AG08396 (cell line): ENCODE measurements at places on chromosomes 3 and 15.

DNA sequence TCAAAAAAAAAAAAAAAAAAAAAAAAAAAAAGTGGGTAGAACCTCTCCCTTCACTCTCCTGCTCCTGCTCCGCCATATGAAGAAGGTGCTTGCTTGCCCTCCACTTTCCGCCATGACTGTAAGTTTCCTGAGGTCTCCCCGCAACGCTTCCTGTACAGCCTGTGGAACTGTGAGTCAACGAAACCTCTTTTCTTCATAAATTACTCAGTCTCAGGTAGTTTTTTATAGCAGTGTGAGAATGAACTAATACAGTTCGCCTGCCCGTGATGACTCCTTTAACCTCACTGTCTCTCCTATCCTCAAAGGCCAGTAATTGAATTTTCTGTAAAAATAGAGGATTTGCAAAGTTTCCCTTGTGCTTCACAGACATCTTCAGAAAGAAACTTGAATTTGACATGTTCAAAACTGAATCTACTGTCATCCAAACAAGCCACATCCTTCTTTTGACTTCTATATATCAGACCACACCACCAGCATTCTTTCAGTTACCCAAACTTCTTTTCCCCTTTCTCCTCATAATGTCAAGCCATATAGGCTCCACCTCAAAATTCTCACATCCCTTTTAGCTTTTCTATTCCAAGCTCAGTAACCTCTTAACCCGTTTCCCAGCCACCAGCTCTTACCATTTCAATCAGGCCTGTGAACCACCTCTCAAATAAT lies 44.3 kb downstream of the P2RY1 start:
- no peak for DNase-seq

- no peak for DNase-seq
Measured at GRCh38 chr3:184237211-184237610, 7.8 kb downstream of the VWA5B2 start.

- peak; percentile 57 for DNase-seq
Measured at GRCh38 chr3:152269056-152269830, 514 bp downstream of the MBNL1 start.

GRCh38 chr3:33067484-33067883 lies 29.5 kb downstream of the GLB1 start:
- peak; percentile 16 for DNase-seq

DNA sequence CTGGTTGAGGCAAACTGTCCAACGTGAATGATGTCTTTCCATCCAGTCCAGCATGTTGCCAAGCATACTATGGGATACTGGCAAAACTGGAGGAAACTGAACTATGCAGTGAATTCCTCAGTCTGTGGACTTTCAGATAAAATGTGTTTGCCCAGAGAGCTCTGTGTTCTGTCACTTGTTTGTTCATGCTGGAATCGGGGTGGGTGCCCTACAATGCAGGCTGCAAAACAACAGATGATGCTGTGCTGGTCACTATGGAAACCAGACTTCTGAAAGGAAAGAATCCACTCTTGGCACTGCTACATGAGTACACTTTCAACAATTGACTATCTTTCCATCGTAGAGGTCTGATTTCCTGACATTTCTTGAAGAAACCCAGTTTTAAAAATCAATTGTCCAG lies 272.5 kb upstream of the ARHGEF26 start:
- no peak for DNase-seq

DNA sequence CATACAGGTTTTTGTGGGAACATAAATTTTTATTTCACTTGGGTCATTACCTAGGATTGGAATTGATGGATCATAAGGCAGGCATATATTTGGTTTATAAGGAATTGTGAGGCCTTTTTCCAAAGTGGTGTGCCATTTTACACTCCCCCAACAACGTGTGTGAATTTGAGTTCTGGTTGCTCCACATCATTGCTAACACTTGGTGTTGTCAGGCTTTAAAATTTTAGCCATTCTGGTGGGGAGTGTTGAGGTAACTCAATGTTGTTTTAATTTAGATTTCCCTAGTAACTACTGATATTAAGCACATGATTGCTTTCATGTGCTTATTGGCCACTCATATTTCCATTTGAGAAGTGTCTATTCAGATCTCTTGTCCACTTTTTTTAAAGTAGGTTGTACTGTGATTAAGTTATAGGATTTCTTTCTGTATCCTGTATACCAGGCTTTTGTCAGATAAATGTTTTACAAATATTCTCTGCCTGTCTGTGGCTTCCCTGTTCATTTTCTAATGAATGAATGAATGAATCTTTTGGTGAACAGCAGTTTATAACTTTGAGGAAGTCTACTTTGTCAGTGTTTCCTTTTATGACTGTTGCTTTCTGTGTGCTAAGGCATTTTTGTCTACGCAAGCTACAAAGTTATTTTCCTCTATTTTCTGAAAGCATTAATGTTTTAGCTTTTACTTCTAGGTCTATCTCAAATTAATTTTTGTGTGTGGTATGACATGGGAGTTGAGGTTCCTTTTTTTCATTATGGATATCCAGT lies 17.9 kb upstream of the NR2C2 start:
- no peak for DNase-seq

DNA sequence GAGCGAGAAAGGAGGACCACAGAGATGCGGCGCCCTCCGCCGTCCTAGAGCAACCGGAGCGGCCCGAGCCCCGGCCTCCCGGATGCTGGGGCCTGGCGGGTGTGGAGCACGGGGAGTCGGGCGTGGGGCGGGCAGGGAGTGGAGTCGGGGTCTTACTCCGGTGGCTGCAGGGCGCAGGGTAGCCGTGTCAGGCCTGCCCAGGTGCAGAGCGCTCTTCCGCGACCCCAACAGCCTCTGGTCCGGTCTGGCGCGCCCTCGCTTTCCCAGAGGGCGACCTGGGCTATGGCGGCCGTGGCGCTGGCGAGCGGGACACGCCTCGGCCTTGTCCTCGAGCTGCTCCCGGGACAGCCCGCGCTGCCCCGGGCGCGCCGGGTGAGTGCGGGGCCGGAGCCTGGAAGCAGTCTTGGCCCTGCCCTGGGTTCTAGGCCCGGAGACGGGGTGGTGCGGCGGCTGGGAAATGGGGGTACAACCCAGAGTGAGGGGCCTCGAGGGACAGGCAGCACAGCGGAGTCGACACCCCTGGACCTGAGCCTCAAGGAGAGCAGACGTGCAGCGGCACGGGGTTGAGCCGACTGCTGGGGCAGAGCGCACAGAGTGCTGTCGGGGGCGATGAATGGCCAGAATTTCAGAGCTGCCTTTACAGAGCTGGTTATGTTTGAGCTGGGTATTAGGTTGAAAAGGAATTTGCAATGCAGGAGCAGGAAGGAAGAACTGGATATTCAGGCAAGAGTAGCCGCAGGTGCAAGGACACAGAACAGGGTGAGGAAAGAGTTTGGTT lies at the start of gene ZNF662:
ZNF662 (plus strand) TSS at position 73 of the 778 bp plus-strand sequence. CDS start 1,973 bp downstream, outside the sequence.
- peak; percentile 57 for DNase-seq

GRCh38 chr3:1191026-1191425 lies 98.2 kb downstream of the CNTN6 start:
- no peak for DNase-seq

- DNase-seq = no peak
Measured at GRCh38 chr15:99916668-99917223, 183.5 kb upstream of the LYSMD4 start.
